ENCODE measurements at places on chromosomes 1 and 21.

DNA sequence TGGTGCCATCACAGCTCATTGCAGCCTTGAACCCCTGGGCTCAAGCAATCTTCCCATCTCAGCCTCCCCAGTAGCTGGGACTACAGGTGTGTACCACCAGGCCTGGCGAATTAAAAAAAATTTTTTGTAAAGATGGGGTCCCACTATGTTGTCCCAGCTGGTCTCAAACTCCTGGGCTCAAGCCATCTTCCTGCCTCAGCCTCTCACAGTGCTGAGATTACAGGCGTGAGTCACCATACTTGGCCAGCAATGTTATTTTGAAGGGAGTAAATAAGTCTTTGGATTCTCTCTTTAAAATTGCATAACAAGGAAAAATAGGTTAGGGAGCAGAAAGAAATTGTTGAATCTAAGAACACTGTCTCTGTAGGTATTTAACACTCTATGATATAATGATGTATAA lies 111.3 kb downstream of the RPS6KC1 start:
- DNase-seq = no peak

DNA sequence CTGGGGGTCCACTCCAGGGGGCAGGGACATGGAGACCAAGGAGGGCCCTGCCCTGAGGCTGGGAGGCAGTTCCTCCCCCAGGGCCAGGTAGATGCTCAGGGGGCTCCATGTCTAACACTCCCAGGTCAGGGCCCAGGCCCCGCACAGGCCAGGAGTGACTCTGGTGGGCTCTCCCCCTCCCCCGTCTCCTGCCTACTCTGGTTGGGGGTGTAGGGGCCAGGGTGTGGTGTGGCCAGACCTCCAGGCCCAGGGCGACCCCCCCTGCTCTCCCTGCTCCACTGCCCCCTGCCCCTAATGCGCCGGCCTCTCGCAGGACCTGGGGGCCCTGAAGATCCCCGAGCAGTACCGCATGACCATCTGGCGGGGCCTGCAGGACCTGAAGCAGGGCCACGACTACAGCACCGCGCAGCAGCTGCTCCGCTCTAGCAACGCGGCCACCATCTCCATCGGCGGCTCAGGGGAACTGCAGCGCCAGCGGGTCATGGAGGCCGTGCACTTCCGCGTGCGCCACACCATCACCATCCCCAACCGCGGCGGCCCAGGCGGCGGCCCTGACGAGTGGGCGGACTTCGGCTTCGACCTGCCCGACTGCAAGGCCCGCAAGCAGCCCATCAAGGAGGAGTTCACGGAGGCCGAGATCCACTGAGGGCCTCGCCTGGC lies 19.7 kb upstream of the CCDC27 start:
- DNase-seq = no peak

- DNase-seq = no peak
Observed at GRCh38 chr21:35481005-35481404, 431.9 kb upstream of the RUNX1 start.

- no peak for DNase-seq
Observed at GRCh38 chr1:34591751-34592629, 162.9 kb upstream of the GJB5 start.

GRCh38 chr1:180271272-180272255 lies 41.5 kb downstream of the LHX4 start:
- DNase-seq = no peak

- DNase-seq = no peak
Observed at GRCh38 chr1:22736501-22737080, 26.0 kb downstream of the EPHB2 start.

DNA sequence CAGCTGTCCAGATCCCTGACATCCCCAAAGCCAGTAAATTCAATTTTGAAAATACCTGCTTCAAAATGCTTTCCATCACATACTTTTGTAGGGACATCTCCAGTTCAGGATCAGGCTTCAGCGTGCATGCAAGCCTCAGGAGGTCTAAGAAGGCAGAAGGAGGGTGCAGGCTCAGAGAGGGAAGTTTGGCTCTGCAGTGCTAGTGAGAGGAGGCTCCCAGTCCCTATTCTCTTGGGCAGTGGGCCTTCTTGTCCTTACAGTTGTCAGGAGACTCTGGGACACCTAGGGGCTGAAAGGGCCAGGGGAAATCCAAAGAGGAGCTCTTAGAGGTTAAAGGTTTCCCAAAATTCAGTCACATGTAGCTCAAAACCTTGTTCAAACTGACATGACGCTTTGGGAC lies 20.1 kb downstream of the ADCY10 start:
- no peak for DNase-seq

GRCh38 chr1:211531194-211532087 lies 39.5 kb upstream of the RD3 start:
- DNase-seq = no peak

Data from NCI-H69 (cell line).